ENCODE measurements at places on chromosomes 5 and 9. TPM values are rescaled to one million over a fixed set of nuclear protein-coding genes. Genes with fewer than 3 reads are reported as not detected.

Gene SPAG8
- total RNA-seq = not detected

GRCh38 chr5:121533814-121534213 lies 317.9 kb upstream of the FTMT start:
- H3K4me1 ChIP-seq = no peaks in the 10 kb centered on the region
- H3K27me3 ChIP-seq = no peaks in the 10 kb centered on the region
- no peak overlapping the region for H3K4me3 ChIP-seq
- DNase-seq = no peak
- no peak overlapping the region for H3K27ac ChIP-seq

Gene TPRN
- 91.3 TPM for total RNA-seq

Gene IFNA13
- total RNA-seq = not detected
